Metanephros (tissue), 2 donors: ENCODE measurements at places on chromosomes 11 and 22. TPM values are rescaled to one million over a fixed set of nuclear protein-coding genes. Genes with fewer than 3 reads are reported as not detected.

Gene MMP27
- not detected for total RNA-seq

Gene SEPTIN3
- total RNA-seq, result 1.5 TPM

Gene IGLL1
- 3.7 TPM for total RNA-seq

Gene DCDC1
- total RNA-seq, result 8.6 TPM

Gene PMM1
- 42.2 TPM for total RNA-seq

Gene GGT1
- total RNA-seq, result 44.6 TPM

Gene SNX32
- total RNA-seq, result 1.9 TPM

Gene CCDC87
- 0.23 TPM for total RNA-seq

Gene FOLR1
- total RNA-seq, result 20.3 TPM

Gene KDM4D
- total RNA-seq, result 2.6 TPM

Gene SYCE3
- total RNA-seq, result 0.58 TPM

Gene HDAC10
- total RNA-seq, result 36.7 TPM

Gene LMO2
- 29.8 TPM for total RNA-seq

Gene ISX
- total RNA-seq, result 0.06 TPM

Gene NNMT
- 14.5 TPM for total RNA-seq

Gene EMID1
- 58.3 TPM for total RNA-seq

Gene BTBD18
- total RNA-seq, result not detected

Gene CHRNA10
- total RNA-seq, result 0.82 TPM

Gene SPI1
- total RNA-seq, result 19.0 TPM

Gene KRTAP5-10
- not detected for total RNA-seq

Gene FGF4
- not detected for total RNA-seq
